ENCODE measurements at places on chromosomes 13 and 19. TPM values are rescaled to one million over a fixed set of nuclear protein-coding genes. Genes with fewer than 3 reads are reported as not detected.

DNA sequence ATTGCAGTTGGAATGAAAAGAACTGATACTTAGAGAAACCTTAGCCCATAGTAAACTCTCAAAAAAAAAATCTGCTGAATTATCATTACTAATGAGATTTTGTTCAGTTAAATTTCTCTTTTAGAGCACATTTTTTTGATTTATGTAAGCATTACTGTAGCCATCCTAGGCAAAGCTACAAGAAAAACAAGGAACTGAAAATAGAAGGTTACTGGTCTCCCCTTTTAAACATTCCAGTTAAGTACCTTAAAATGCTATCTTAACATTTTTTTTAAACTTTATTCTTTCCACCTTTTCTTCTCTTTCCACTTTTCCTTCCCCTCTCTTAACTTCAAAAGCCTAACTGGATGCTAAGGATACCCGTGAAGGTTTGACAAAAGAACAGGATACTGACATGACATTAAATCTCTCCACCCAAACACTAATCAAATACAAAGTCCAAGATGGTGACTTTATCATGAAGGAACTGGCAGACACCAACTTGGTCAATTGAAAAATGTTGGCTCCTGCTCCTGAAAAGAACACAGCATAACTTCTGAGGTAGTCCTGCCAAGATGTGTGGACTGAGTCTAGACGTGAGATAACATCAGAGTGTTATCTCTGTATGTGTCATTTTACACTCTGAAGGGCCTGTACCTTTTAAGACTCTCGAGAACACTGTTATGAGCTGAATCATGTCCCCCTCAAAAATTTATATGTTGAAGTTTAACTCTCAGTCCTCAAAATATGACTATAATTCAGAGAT is 29.5 kb upstream of the SACS start:
- no peak for DNase-seq

GRCh38 chr13:114065926-114066774 is 66.3 kb downstream of the RASA3 start:
- DNase-seq: no peak

GRCh38 chr19:57263244-57263741 is 17.0 kb upstream of the ZNF460 start:
- DNase-seq: no peak

DNA sequence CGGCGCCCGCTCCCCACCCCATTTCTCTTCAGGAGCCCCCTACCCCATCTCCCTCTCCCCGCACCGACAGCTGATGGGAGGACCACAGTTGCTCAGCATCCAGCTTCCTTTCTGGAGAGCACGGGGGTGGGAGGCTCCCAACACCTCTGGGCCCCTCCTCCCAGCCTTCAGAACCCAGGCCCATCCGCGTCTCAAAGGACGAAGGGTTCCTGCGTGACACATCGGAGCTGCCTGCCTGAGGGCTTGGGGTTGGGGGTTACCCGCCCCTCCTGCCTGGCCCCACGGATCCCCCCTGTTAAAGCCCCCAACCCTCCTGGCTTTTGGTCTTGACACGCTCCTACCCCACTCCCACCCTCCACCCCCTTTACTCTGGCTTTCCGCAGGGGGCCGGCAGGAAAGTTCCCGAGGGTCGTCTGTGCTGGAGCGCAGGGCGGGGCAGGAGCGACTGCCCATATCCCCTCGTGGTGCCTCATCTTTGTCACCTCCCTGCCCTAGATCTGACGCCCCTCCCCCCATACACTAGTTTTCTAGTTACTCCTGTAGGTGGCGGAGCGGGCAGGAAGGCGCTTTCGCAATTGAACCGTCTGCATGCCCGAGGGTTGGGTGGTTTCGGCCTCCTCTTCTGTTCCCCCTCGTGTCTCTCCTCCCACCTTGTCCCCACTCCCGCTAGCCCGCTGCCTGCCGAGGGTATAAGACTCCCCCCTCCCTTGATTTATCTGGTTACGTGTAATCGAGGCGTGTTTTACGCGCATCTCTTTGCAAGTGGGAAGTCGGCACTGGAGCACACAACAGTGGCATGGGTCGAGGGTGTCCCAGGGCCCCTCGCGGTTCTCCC is 924 bp downstream of the TRAPPC5 start:
- peak; percentile 51 for DNase-seq

GRCh38 chr19:7874076-7874896 is at the start of gene PRR36:
Gene PRR36, minus strand, starts transcription at chr19:7874390. Its CDS starts 701 bp downstream, at chr19:7873689.
- DNase-seq: no peak

Gene PLVAP
- total RNA-seq: 0.52 TPM

Gene SCAF1
- 12.5 TPM for total RNA-seq

Gene GATAD2A
- 93.9 TPM for total RNA-seq

DNA sequence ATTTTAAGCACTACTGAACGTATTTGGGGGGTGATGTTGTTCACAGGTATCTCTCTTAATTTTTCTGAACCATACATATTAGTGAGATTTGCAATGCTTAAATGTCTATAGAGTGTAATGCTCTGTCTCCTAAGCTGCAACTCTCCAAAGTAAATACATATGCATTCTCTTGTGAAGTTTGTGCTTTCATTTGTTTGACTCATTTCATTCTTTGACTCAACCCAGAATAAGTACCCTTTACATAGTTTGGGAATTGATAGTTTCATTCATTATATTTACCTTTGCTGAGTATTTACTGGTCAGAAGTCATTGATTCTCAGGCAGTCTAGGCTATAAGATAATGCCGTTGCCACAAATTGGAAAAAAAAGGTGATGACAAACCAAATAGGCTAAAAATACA is 406.9 kb downstream of the FGF9 start:
- no peak for DNase-seq

Gene NOVA2
- total RNA-seq: not detected

DNA sequence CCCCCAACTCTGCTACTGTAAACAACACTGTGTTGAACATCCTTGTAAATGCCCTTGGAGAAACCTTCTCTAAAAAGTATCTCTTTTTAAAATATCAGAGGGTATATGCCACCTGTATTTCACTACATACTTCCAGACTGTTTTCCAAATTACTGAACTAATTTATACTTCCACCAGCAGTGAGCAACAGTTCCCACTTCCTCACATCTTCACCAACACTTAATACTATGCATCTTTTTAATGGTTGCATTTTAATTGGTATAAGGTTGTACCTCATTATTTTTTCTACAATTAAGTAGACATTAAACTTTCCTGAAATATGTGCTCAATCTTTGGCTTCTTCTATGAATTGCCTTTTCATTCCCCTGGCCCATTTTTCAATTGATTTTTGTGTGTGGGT is 21.8 kb downstream of the CLEC4M start:
- DNase-seq: no peak

GRCh38 chr13:111204438-111205177 is 89.5 kb downstream of the ARHGEF7 start:
- DNase-seq: peak; percentile 63
